NK-92 treated with Interleukin-12 subunit alpha and Interleukin-12 subunit beta, amount 100 ng/mL, for 24 hours (cell line): ENCODE measurements at places on chromosomes 2 and 18.

GRCh38 chr2:141929331-141930252 lies 201.2 kb downstream of the LRP1B start:
- no peak for DNase-seq

GRCh38 chr2:217880287-217880889 lies 122.4 kb downstream of the TNS1 start:
- DNase-seq = no peak

DNA sequence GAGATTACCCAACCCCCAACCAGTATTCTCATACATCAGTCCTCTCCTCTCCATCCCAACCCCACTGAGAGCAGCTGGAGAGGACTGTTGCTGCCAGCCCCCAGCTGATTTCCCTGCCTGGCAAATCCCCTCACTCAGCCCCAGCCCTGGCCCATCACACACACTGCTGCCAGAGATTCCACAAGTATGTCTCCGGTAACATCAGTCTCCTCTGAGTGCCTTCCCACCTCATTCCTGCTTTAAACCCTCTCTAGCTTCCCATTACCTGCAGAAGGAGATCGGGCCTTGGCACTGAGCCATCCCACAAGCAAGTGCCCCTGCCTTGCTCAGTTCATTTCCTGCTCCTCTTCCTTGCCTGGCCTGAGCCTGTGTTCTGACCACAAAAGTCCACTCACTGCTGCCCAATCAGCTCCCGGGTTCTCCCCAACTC lies 50.6 kb upstream of the ZFP36L2 start:
- no peak for DNase-seq

DNA sequence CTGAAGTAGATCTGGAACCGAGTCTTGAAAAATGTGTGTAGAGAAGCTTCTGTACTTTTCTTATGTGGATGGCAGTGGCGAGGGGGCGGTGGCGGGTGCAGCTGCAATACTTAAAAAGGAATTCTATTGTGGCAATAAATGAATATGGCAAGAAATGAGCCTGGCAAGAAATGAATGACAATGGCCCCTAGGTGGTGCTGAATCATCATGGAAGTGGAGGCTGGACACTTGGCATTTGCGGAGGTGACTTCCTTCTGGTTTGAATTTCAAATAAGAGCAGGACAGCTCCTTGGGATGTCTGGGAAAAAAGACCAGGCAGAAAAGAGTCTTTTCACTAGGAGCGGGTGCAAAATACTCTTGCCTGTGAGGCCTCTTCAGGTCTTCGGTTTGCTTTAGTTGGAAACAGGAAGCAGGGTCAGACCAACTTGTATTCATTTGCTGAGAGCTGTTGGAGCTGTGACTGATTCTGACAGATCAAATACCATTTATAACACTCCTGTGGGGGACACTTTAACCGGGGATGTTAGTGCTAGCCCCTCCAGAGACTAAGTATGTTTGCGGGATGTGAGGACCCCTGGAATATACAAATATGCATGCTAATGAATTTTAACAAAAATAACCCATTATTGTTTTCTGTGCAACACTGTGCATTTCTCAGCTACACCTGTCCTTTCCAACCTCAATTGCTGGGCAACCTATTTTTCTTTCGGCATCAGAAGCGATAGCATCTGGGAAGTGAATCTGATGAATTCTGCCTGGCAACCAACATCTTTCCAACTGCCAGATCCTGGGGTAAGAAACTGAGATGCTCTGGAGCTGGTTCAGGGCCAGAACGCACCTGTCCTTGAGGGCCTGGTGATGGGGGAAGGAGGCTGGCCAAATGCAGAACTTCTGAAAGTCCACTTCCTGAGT lies 35.4 kb downstream of the FASTKD2 start:
- no peak for DNase-seq

GRCh38 chr2:54479424-54479823 lies 23.3 kb downstream of the SPTBN1 start:
- DNase-seq = no peak

GRCh38 chr18:74947417-74947816 lies 261.5 kb downstream of the PTGR3 start:
- DNase-seq = no peak

DNA sequence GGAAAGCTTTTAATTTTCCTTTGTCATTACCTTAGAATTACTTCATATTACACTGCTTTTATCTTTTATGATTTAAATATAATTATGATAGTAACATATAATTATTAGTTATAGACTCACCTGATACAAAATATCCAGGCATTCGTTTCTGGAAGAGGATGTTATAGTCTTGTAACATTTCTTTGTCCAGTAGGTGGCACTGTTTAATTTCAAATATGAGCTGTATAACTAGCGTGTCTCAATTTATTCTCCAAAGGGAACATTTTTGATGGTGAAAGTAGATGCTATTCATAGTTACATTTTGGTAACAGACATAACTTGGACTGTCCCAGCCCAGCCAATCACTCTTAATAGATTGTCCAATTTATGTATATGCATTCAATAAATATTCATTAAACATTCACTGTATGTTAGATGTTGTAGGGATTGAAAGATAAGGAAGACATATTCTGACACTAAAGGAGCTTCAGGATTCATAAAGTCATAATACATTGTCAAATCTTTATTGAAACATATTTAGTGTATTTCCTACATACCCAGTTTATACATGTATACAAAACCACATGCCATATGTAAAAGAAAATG lies 19.2 kb downstream of the DAW1 start:
- DNase-seq = no peak

DNA sequence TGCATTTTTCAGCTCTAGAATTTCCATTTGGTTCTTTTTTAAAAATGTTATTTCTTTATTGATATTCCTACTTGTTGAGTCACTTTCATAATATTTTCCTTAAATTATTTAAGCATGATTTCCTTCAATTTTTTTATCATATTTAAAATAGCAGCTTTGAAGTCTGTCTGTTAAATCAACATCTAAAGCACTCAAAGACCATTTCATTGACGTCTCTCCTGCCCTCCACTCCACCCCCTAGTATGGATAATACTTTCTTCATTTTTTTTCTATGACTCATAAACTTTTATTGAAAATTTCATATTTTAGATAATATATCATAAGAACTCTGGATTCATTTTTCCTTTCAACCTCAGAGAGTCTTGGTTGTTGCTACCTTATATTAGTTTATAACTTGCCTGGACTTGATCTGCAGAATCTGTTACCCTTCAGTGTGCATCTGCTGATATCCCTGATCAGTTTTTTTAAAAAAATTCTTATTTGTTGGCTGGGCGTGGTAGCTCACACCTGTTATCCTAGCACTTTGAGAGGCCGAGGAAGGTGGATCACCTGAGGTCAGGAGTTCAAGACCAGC lies 59.0 kb upstream of the ZNF396 start:
- no peak for DNase-seq

DNA sequence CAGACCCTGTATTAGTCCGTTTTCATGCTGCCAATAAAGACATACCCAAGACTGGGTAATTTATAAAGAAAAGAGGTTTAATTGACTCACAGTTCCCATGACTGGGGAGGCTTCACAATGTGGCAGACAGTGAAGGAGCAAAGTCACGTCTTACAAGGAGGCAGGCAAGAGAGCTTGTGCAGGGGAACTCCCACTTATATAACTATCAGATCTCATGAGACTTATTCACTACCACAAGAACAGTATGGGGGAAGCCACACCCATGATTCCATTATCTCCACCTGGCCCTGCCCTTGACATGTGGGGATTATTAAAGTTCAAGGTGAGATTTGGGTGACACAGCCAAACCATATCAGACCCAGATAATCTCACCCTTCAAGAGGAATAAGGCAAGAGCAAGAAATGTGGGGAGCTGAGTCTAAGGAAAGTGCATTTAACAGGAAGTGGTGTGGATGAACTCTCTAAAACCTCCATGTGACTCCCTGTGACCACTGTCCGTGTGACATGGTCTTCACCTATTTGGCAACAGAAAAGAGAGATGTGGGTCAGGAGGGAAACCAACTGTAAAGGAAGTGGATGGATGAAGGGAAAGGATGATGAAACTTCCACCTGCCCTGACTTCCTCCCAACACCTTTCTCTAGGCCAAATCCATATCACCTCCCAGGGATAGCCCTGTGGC lies 110.6 kb downstream of the ATL2 start:
- DNase-seq = no peak

DNA sequence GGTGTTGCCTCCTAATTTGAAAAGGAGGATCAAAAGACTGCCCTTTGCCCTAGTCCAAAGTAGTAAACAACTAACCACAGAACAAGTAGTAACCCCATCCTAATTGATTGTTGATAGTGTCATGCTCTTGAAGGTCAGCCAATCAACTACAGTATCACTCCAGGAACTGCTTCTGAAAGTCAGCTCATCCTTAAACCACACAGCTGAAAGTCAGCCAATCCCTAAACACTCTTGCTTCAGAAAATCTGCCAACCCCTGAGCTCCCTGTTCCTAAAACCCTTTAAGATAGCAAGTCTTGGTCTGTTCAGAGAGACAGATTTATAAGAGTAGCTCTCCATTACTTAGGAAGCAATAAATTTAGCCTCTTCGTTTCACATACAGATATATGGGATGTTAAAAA lies 51.6 kb upstream of the CPO start:
- DNase-seq = no peak

- DNase-seq = peak; percentile 5
Measured at GRCh38 chr2:39513641-39514094, 76.6 kb upstream of the MAP4K3 start.

- DNase-seq = no peak
Measured at GRCh38 chr2:75772908-75773630, 62.4 kb upstream of the GCFC2 start.

DNA sequence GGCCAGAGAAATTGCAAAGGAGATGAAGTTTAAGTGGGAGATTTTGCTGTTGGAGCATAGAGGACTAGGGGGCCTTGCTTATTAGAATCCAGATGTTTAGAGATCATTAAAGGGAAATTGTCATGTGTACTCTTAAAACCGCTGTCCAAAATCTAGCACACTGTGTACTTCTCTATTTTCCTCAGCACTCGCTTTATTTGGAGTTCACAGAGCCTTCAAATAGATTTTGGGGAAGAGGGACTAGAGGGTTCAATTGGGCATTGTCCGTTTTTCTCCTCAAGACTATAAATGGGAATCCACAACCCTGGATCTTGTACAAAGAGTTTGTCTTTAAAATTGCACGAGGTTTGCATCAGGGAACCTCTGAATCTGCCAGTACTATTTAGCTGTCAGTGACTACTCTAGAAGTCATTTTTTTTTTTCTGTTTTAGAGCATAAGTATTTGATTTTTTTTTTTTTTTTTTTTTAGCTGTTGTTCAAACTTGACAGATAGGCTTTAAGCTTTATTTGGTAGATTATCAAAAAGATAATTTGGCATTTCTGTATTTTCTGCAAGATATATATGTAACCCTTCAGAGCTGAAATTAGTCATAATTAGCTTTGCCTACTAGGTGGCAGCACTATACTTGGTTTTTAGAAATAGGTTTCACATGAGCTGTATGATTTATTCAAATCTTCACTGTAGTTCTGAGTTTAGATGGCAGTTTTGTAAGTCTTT lies 14.2 kb downstream of the PMS1 start:
- no peak for DNase-seq
